ENCODE measurements at places on chromosomes 11 and 22.

DNA sequence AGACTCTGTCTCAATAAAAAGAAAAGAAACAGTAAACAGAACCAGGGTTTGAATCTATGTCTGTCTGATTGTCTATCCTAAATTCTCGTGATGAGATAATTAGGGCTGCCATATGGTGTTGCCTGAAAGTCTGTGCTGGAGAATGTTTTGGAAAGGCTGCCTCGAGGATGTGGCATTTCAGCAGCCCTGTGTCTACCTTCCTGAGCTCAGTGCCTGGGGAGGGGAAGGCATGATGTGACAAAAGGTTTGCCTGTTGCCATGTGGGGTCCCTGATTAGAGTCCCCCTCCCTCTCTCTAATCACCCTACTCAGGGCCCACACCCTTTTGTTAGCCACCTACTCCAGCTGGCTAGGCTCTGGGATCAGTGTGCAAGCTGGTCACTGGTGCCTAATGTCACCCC lies 15.2 kb downstream of the CD82 start:
- DNase-seq: no peak

- DNase-seq: no peak
Observed at GRCh38 chr11:109275931-109276330, 146.1 kb upstream of the C11orf87 start.

- DNase-seq: no peak
Observed at GRCh38 chr11:72758690-72759389, 6.6 kb upstream of the ARAP1 start.

- DNase-seq: no peak
Observed at GRCh38 chr11:105718641-105719040, 108.8 kb downstream of the GRIA4 start.

DNA sequence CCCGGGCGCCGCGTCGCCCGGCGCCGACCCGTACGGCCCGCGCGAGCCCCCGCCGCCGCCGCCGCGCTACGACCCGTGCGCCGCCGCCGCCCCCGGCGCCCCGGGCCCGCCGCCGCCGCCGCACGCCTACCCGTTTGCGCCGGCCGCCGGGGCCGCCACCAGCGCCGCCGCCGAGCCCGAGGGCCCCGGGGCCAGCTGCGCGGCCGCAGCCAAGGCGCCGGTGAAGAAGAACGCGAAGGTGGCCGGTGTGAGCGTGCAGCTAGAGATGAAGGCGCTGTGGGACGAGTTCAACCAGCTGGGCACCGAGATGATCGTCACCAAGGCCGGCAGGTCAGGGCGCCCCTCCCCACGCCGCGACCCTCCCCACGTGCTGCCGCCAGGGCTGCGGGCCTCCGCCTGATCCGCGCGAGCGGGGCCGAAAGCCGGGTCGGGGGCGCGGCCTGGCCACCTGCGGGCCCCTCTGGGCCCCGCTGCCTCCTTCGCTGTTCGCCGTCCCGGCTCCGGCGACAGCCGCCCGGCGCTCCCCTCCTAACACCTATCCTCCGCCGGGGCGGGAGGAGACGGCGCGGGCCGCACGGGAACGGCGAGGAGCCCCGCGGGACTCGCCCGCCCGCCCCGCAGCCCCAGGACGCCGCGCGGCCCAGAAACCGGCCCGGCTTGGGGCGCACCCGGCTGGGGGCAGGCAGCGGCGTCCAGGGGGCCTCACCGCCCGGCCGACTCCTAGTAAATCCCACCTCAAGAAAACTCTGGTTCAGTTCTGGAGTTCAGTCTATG lies 560 bp downstream of the TBX1 start:
- no peak for DNase-seq

DNA sequence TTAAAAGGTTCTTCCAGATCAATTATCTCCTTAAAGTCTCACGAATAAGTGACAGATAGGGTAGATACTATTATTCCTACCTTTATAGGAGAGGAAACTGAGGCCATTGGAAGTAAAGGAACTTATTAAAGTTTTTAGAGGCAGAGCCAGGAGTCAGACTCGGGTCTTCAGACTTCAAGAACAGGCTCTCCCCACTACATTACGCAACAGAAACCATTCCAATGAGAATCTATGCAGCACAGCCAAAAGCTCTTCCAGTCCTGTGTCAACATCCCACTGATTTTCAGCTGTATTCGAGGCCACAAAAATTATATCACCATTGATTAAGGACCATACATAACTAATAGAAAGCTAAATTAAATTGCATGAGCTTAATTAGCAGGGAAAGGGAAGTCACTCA lies 77.4 kb downstream of the RELT start:
- DNase-seq: no peak

DNA sequence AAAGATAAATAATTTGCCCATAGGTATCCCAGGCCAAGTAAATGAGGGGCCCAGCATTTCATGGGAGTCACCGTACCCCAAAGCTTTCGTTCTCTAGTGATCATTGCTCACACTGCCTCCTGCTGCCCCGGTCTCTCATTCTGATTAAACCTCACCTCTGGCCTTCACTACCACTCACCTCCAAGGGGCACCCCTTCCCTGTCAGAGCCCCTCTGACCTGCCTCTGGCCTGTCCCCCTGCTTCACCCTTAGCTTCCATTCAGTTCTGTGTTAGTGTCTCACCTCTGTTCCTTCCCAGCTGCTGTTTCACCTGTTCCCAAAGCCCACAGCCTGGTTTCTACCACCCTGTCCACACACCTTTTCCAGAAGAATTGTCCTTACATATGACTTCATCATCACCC lies 150.3 kb upstream of the E2F8 start:
- DNase-seq: no peak

GRCh38 chr11:44709966-44710365 lies 16.8 kb upstream of the TSPAN18 start:
- DNase-seq: no peak

GRCh38 chr22:29313576-29314466 lies 1.7 kb downstream of the RASL10A start:
- DNase-seq: no peak

DNA sequence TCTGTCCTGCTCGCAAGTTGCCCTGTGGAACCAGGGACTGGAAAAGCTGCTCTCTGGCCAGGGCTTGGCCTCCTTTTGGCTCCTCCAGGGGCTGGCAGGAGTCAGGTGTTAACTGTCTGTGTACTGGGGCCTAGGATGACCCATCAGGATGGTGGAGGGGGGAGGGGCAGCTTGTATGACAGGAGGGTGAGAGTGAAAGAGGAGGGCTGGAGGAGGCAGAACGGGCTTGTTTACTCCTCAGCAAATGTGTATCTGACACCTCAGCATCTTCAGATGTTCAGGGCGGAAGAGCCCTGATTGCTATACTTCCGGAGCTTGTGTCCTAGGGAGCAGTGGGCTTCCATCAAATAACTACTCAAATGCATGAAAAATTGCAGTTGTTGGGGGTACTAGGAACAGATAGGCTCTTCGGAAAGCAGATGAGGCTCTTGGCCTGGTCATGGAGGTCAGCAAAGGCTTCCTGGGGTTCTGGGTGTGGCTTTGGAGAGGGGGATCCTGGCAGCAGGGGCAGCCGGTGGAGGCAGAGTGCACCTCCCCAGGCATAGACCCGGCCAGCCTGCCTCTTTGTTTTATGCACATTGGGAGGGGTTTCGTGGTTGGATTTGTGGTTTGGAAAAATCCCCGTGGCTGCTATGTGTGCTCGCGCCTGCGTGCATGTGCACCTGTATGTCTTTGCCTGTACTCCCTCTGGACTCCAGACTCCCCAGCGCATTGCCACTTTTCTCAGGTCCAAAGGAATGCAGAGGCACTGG lies 31.2 kb downstream of the CD82 start:
- peak; percentile 55 for DNase-seq

GRCh38 chr11:45178890-45179671 lies 32.6 kb downstream of the PRDM11 start:
- no peak for DNase-seq

- no peak for DNase-seq
Observed at GRCh38 chr11:67504950-67505581, at the start of gene PITPNM1. TSS of gene PITPNM1 (minus strand) at chr11:67505363. CDS start at chr11:67504180, 1,183 bp downstream.

DNA sequence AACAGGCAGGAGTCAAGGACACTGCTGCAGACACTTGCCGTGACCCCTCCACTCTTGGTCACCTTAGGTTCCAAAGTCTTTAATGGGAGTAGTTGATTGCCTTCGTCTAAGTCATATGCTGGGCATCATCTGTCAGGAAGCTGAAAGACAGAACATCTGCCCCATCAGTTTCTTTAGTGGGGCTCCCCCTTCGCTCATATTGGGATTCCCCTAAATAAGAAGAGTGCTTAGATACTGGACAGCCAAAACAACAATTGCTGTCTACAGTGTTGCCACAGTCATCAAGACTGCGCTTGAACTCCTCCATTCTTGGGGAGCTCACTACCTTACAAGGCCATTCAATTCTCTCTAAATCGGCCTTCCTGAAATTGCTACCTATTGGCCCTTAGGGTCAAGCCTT lies 58.5 kb downstream of the UBASH3B start:
- DNase-seq: no peak

GRCh38 chr11:75924966-75925784 lies 110.2 kb downstream of the UVRAG start:
- DNase-seq: no peak

DNA sequence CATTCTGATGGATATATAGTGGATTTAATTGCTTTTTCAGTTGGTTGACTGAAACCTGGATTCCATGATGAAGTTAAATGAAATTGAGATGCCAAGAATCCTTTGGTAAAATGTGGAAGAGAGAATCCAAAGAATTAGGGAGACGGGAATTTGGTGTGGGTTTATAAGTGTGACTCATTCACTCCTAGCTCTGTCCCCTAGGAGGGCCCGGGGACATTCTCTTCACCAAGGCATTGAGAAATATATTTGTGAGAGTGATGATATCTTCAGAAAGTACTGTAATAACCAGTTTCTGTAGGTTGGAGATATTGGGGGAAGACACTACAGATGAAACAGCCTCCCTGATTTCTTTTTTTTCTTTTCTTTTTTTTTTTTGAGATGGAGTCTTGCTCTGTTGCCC lies 13.6 kb upstream of the PHOX2A start:
- DNase-seq: no peak

DNA sequence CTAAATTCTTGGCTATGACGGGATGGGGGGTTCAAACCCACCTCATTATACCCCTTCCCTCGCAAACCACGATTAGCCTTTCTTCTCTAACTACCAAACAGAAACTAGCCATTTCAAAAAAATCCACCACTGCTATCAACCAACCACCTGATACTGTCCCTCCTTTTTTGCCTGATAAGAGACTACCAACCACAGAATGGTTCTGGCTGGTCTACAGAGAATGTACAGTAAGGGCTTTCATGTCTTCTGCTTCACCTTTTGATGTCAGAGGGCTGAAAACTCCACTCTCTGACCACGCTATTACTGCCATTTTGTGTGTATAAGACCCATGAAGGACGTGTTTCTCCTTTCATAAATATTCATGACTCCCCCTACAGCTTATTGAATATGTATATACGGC lies 19.1 kb downstream of the RIC3 start:
- DNase-seq: no peak

DNA sequence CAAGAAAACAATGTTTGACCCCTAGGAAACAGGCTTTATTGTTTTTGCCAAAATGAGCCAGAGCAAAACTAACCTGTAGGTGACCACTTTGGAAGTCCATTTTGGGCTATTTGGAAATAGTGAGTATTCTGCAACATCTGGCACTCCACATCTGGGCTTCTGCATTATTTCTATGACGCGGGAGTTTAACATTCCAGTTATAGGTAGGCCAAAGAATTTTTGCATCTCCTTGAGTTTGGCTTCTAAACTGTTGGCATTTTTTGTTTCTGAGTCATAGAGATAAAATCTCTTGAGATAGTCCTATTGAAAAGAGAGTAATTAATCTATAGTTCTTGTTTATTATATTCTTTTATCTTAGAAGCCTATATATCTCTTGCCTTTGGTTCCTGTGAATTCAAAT lies 2.9 kb downstream of the MMP7 start:
- no peak for DNase-seq

Data from stimulated activated CD8-positive, alpha-beta memory T cell treated with anti-CD3 and anti-CD28 coated beads, Interleukin-15, amount 100 ng/mL, for 48 hours (primary cell).